Esophagus muscularis mucosa (tissue), 4 donors: ENCODE measurements at places on chromosomes 3 and 15.
A peak's percentile ranks its signal among the peaks of the same experiment; 100 is the strongest.

GRCh38 chr3:71560665-71561064 lies 22.9 kb downstream of the FOXP1 start:
- DNase-seq, result no peak

DNA sequence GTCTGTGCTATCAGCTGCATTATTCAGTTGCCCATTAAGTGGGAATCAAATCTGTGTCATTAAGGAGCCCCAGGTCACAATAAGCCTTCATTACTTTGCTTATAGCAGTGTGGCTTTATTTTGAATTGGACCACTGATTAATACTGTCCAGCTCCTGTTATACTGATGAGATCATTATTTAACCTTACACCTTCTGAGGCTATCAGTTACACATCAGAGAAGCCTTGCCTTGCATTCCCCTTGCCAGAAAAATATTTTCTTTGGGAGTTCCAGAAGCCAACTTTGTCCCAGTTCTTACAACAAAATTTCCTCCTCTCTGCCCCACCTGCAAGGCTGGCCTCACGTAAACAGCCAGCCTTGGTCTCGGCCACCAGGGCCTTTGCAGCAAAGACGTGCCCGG lies 29.7 kb upstream of the ARNT2 start:
- no peak for DNase-seq

DNA sequence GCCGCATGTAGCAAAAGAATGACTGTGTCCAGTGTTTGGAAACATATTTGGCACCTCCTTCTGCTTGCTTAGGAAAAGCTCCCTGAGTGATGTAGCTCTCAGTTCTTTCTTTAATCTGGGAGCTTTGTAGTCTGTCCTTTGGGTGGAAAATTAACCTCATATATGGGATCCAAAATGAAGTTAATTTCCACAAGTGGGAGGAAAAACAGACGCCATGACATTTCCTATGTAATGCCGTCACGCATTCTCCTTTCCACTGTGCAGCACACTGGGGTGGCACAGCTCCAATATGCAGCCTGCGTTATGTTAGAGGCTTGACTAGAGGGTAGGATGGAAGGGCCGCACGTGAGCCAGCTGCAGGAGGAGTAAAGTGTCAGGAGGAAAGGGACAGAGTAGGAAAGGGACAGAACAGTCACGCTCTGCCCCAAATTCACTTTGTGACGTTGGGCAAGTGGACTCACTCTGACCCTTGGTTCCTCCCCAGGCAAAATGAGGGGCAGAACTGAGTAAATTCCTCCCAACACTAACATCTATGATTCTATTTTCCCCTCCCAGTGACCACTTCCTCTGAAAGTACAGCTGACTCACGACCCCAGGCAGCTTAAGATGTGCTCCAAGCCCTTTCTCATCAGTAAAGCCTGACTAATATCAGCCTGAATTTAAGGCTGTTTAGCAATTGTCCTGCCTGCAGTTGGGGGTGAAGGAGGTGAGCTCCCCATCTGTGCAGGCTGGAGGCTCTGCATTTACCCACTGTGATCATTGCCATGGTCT lies 176.5 kb upstream of the PFN2 start:
- peak; percentile 68 for DNase-seq

GRCh38 chr15:68834346-68834745 lies 13.7 kb upstream of the ANP32A start:
- no peak for DNase-seq

- no peak for DNase-seq
These were observed 292.1 kb downstream of the VPS13C start for GRCh38 chr15:61768131-61768530.

DNA sequence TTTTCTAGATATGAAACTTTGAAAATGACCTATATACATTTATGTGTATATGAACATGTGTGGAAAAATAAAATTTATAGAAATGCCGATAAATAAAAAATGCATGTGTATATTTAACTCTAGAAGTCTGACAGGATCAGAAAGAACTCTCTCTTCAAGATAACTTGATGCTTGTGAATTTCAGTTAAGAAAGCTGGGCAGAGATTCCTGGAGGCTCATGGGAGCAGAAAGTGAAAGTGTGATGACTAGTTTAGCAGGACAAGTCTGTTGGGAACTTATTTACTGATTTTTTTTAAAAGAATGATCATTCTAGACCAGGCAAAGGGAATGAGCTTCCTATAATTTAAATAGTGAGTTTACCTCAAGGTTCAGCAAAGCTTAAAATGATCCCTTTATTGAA lies 81.5 kb upstream of the KCNAB1 start:
- DNase-seq, result no peak
